K562 (cell line): ENCODE measurements at places on chromosomes 6 and 20. TPM values are rescaled to one million over a fixed set of nuclear protein-coding genes. Genes with fewer than 3 reads are reported as not detected.
A peak's percentile ranks its signal among the peaks of the same experiment; 100 is the strongest.

Gene SRSF12
- total RNA-seq = not detected in 2 replicates

Gene POM121L2
- not detected in 2 replicates for total RNA-seq

Gene MAFB
- total RNA-seq = 0.04 and 0.09 TPM in 2 replicates

Gene SAMD3
- 0.29 TPM in 1 of 2 replicates, not detected in the other for total RNA-seq

Gene BPIFB2
- 0.11 TPM in 1 of 2 replicates, not detected in the other for total RNA-seq

Gene NOTCH4
- total RNA-seq = 2.7 and 3.4 TPM in 2 replicates

Gene SLC52A3
- 0.60 and 0.69 TPM in 2 replicates for total RNA-seq

Gene MCCD1
- total RNA-seq = not detected in 2 replicates

Gene SAMD5
- total RNA-seq = 0.55 and 0.58 TPM in 2 replicates

Gene TCF21
- total RNA-seq = not detected in 2 replicates

Gene TMC2
- total RNA-seq = not detected in 2 replicates

- no peaks in the 10 kb centered on the region for H3K27me3 ChIP-seq
- H3K4me1 ChIP-seq = peaks cover 41% of the 10 kb centered on the region
- no peak for DNase-seq
Observed at GRCh38 chr6:119314885-119315272, 34.7 kb downstream of the MAN1A1 start.

DNA sequence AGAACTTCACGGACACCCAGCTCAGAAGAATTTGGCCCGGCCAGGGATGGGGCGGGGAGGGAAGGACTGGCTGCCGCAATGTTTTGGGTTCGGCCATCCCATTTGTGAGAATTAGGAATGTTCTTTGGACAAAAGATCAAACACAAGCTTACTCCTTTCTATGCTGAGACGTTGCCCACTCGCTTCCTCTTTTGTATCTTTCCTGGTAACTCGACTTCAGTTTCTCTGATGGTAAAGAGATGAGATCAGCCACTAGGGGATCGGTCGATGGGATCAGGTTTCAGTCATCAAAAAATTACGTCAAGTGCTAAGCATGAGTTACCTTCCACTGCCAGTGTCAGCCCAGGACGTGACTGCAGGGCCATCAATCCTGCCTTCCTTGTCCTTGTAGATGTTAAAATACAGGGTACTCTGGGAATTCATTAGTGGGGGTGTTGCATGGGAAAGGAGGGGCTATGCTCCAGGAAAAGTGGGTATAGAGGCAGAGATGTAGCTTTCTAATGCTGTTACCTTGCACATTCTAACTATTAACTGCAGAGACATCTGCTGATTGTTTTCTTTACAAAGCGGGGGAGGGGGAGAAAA is 190.2 kb downstream of the TSHZ2 start:
- H3K27me3 ChIP-seq = no peaks in the 10 kb centered on the region
- peaks cover 22% of the 10 kb centered on the region for H3K4me1 ChIP-seq
- H3K36me3 ChIP-seq = no peaks in the 10 kb centered on the region
- H3K27ac ChIP-seq = peak overlapping the region; percentile 80

- no peak overlapping the region for H3K4me3 ChIP-seq
- H3K36me3 ChIP-seq = peaks cover 3% of the 10 kb centered on the region; the same call in 1 of the 3 replicates
- peak overlapping the region; percentile 50; the same call in 1 of the 3 replicates for H3K27ac ChIP-seq
- H3K4me1 ChIP-seq = peaks cover 19% of the 10 kb centered on the region
- no peaks in the 10 kb centered on the region for H3K27me3 ChIP-seq
- DNase-seq = no peak
Observed at GRCh38 chr6:142009647-142010046, 123.1 kb upstream of the GJE1 start.

- H3K4me3 ChIP-seq = no peak overlapping the region
- H3K27ac ChIP-seq = no peak overlapping the region
- H3K4me1 ChIP-seq = no peaks in the 10 kb centered on the region
- no peak for DNase-seq
- H3K36me3 ChIP-seq = peaks cover 16% of the 10 kb centered on the region
Observed at GRCh38 chr6:163470611-163471010, 56.1 kb downstream of the QKI start.

GRCh38 chr20:19433371-19434350 is 221.2 kb downstream of the SLC24A3 start:
- no peaks in the 10 kb centered on the region for H3K4me1 ChIP-seq
- no peak overlapping the region for H3K4me3 ChIP-seq
- DNase-seq = no peak
- no peak overlapping the region for H3K27ac ChIP-seq

DNA sequence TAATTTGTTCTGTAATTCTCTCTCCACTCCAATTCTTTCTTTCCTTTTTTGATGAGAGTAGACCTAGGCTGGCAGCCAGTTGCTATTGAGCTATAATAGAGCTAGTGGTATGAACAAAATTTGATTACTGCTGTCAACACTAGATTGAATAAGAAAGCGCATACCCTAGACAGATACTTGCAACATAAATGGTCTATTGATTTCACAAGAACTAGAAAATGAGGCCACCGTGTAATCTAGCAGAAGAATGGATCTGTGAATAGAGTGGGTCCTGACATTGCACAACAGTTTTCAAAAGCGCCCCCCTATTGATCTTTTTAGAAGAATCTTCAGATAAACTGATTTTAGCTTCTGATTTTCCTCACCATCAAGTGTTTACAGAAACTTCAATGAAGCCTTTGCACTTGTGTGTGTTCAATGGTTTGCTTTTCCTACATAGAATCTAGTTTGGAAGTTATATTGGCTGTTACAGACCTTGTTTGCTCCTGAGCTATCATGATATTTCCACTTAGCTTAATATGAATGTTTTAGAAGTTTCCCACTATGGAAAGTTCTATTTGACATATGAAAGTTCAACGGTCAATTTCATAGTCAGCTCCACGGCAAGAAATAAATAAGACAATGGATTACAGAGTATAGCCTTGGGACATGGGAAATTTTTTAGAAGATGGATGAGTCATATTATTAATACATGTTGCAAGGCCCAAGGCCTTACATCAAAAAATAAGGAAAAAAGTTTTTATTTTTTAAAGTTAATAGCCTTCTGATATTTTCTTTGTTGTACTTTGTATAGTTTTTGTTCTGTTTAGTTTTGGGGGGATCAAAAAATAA is 55.6 kb downstream of the UTRN start:
- H3K4me1 ChIP-seq = no peaks in the 10 kb centered on the region
- H3K27me3 ChIP-seq = peaks cover 10% of the 10 kb centered on the region
- no peaks in the 10 kb centered on the region for H3K36me3 ChIP-seq
- no peak overlapping the region for H3K27ac ChIP-seq
- H3K4me3 ChIP-seq = no peak overlapping the region

DNA sequence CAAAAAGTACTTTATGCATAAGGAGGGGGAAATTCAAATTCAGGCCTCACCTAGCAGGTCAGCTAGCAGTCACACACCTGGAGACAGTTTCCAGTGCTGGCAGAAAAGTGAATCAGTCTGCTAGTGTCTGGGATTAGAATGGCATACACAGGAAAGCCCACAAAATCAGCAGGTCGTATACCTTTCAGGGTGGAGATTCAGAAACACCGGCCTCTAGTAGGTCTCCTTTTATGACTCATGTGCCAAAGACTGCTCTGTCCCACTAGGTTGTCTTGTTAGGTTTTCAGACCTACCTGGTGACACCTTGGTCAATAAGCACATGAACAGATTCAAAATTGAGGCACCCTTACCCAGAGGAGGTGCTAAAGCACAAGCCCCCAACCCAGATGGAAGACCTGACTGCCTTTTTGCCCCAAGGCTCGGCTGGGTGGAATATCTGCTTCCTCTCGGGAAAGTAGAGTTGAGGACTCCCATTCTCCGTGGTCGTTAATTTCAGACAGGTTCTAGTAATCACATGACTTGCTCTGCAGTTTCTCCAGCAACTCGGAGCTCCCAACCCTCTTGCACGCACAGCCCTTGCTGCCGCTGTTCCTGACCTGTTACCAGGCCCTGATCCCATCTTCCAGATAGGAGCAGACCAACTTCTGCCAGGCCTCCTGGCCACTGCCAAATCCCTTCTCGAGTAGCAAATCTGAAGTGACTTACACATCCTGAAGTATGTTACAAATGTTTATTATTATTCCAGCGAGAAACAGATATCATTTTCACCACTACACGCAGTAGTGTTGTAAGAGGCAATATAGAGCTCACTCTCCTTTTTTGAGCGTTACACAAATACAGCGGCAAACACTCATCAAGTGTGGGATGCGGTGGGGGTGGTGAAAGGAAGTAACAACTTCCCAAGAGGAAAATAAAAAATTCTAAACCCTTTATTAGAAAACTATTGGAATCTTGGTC is 46.6 kb downstream of the AGPAT4 start:
- H3K27ac ChIP-seq = peak overlapping the region; percentile 89
- peaks cover 20% of the 10 kb centered on the region for H3K4me1 ChIP-seq
- DNase-seq = peak; percentile 56
- H3K4me3 ChIP-seq = no peak overlapping the region

- peaks cover 11% of the 10 kb centered on the region for H3K27me3 ChIP-seq
- H3K27ac ChIP-seq = no peak overlapping the region
- no peak for DNase-seq
- no peak overlapping the region for H3K4me3 ChIP-seq
- H3K36me3 ChIP-seq = no peaks in the 10 kb centered on the region
Observed at GRCh38 chr6:1328129-1328800, 16.4 kb downstream of the FOXQ1 start.

DNA sequence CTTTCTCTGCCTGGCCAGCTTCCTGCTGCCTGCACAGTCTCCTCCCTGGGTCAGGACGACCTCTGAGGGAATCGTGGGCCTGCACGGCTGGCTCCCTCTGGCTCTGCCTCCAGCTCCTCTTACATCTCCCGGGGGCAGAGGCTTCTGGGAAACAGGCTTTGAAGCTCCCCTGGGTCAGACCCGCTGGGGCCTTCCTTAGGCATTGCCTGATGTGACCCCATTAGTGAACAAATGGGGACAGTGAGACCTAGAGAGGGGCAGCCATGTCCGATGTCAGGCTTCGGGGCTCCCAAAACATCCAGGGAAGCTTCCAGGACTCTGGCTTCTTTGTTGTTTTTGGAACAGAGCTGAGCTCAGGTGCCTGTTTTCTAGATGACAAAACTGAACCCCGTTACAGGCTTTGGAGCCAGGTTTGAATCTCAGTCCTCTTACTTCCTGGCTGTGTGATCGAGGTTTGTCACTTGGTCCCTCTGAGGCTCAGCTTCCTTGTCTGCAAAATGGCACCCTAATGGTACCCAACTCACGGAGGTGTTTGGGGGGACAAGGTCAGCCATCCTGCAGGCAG is 94.3 kb downstream of the CEBPB start:
- no peaks in the 10 kb centered on the region for H3K27me3 ChIP-seq
- no peak for DNase-seq
- H3K4me3 ChIP-seq = no peak overlapping the region

DNA sequence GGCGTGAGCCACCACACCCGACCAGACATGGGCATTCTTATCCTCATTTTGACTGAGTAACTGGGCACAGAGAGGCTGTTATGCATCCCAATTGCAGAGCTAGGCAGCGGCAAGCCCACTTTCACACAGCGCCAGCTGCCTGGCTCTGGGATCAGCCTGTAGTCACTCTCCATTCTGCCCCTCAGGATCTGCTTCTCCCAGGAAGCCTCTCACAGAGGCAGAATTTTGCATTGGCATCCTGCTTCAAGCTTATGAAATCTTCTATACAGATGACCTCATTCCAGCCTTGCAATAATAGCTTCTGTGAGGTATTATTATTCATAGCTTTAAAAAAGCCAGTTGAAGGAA is 37.0 kb upstream of the IER3 start:
- peak overlapping the region; percentile 21; the same call in 1 of the 2 replicates for H3K4me3 ChIP-seq
- DNase-seq = no peak
- peak overlapping the region; percentile 91 for H3K27ac ChIP-seq
- H3K4me1 ChIP-seq = peaks cover 49% of the 10 kb centered on the region
- H3K27me3 ChIP-seq = no peaks in the 10 kb centered on the region

DNA sequence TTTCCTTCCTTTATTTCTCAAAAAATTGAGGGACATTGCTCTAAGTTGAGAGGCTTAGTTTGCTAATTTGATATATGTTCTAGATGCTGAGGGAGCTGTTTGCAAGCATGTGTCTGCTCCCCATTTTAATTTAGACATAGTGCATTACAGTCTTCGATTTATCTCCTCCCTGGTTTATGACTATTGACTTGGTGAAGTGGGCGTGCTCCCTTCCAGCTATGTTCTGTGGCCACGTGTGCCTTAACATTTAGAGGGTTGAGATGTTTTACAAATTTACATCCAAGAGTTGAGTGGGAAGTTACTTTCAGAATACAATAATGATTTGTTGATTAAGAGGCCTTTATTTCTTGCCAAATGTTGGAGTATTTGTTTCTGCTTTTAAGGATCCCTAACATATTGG is 48.2 kb downstream of the KLHL32 start:
- peaks cover 8% of the 10 kb centered on the region for H3K27me3 ChIP-seq
- H3K36me3 ChIP-seq = no peaks in the 10 kb centered on the region
- no peak overlapping the region for H3K4me3 ChIP-seq
- H3K4me1 ChIP-seq = no peaks in the 10 kb centered on the region

GRCh38 chr6:6875818-6876470 is 231.8 kb upstream of the RREB1 start:
- no peaks in the 10 kb centered on the region for H3K27me3 ChIP-seq
- no peak for DNase-seq
- H3K36me3 ChIP-seq = no peaks in the 10 kb centered on the region
- no peak overlapping the region for H3K4me3 ChIP-seq

DNA sequence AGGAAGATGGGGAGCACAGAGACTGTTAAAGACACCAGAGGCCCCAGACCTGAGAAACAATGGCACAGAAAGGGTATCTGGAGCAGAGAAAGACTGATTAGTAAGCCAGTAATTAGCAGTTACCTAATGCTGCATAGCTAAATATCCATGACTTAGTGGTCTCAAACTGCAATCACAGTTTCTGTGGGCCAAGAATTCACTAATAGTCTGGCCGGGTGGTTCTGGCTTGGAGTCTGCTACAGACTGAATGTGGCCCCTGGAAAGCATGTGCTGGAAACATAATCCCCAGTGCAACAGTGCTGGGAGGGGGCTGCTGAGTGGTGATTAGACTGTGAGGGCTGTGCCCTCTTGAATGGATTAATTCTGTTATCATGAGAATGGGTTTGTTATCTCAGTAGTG is 54.1 kb upstream of the VSX1 start:
- no peaks in the 10 kb centered on the region for H3K36me3 ChIP-seq
- H3K27ac ChIP-seq = no peak overlapping the region
- no peak for DNase-seq
- H3K4me1 ChIP-seq = no peaks in the 10 kb centered on the region
- H3K27me3 ChIP-seq = peaks cover 4% of the 10 kb centered on the region

DNA sequence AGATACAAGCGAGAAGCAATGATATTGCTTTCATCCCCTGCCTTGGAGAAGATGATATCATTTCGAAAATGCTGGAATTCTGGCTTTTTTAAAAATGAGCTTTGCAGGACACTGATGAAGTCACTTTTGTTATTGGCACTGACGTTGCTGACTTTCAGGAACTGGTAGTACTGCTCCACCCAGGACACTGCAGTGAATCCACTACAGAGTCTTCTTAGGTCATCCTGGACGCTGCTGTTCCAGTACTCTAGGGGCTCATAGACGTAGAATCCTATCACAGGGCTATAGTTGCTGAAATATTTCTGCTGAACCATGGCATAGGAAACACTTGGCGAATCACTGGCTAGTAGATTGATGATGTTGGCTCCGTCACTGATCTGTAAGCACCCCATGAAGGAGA is 97.2 kb downstream of the OPN5 start:
- no peak for DNase-seq
- no peak overlapping the region for H3K27ac ChIP-seq
- H3K4me3 ChIP-seq = no peak overlapping the region
- H3K27me3 ChIP-seq = no peaks in the 10 kb centered on the region
- H3K36me3 ChIP-seq = no peaks in the 10 kb centered on the region

- H3K27me3 ChIP-seq = peaks cover 4% of the 10 kb centered on the region; the same call in 1 of the 3 replicates
- DNase-seq = no peak
- H3K27ac ChIP-seq = no peak overlapping the region
- no peaks in the 10 kb centered on the region for H3K36me3 ChIP-seq
Observed at GRCh38 chr20:40922865-40923264, 105.8 kb upstream of the TOP1 start.

- no peaks in the 10 kb centered on the region for H3K36me3 ChIP-seq
- no peaks in the 10 kb centered on the region for H3K4me1 ChIP-seq
- H3K4me3 ChIP-seq = no peak overlapping the region
- DNase-seq = no peak
- peaks cover 7% of the 10 kb centered on the region; the same call in 1 of the 2 replicates for H3K27me3 ChIP-seq
- H3K27ac ChIP-seq = no peak overlapping the region
Observed at GRCh38 chr6:21395121-21395520, 198.4 kb upstream of the SOX4 start.
